ENCODE measurements at places on chromosomes 3 and 15.

GRCh38 chr15:50071551-50072258, 47.3 kb downstream of the ATP8B4 start:
- no peak for DNase-seq

DNA sequence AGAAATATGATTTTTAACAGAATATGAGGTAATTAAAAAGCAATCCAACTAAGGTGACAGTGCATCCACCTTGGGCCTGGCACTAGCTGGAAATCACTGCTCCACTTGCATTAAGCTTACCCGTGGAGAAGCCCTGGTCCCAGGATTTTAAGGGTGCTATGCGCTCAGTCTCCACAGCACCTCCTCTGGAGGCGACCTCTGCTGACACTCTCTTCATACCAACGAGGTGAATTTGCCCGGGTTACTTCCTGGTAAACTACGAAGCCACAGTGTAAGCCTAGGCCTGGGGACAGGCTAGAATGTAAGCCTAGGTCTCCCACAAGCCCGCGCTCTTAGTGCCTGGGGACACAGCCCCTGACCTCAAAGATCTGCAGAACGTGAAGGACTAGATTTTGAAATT, 793 bp downstream of the APOD start:
- DNase-seq, result no peak

DNA sequence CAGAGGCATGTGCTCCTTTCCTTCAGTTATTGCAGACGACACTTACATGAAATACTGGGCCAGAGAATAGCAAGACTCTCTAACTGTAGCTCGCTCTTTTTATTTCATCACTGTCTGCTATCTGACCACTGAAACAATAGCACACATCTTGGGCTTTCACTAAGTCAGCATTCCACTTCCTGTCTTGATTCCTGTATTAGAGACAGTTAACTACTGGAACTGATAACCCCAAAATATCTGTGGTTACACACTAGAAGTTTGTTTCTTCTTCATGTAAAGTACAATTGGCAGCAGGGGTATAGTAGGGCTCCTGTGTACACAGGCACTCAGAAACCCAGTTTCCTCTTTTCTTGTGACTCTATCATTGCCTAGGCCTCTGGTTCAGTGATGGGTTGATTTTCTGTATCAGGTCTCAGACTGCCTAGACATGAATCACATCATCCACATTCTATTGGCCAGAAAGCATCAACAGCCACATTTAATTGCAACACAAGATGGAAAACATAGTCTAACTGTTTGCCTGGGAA, 230.2 kb upstream of the CD96 start:
- DNase-seq, result no peak

GRCh38 chr15:22240403-22240802, 160.1 kb downstream of the OR4M2 start:
- no peak for DNase-seq

Measured in transverse colon (tissue), 4 donors.